ENCODE measurements at places on chromosomes 4 and X.

- DNase-seq, result no peak
These were observed 97.2 kb upstream of the ACSL4 start for GRCh38 chrX:109830157-109830703.

GRCh38 chrX:51598899-51599298 lies 19.8 kb downstream of the CENPVL3 start:
- DNase-seq, result no peak

- no peak for DNase-seq
These were observed 62.4 kb downstream of the ANXA10 start for GRCh38 chr4:168154546-168155277.

GRCh38 chrX:24999511-24999910 lies 16.3 kb downstream of the ARX start:
- no peak for DNase-seq

DNA sequence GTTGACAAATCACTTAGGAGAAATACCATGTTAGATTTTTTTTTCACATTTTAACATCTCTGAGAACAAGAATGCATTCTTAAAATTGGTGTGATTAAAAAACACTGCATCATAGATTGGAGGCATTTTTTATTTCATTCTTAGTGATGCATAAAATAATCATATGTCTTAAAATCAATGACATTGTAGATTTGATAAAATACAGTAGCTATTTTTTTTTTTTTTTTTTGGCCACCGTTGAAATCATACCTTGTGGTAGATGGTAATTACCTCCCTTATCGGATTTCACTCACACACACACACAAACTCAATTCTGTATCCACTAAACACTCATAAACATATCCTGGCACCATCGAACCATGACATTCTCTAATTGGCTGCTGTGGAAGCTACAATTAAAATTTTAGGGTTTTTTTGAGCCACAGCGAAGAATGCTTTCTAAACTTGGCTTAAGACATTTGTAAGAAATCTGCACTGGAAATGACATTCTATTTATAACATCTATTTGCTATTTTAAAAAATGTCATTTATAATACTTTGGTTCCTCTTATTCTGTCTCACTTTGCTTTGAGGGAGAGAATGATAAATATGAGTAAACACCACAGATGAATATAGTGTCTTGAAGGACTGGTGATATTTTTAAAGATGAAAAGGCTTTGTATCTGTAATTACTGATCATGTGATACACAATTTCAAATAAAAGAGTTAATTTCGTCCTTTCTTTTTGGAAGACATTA lies 60.1 kb downstream of the CCSER1 start:
- peak; percentile 13 for DNase-seq

DNA sequence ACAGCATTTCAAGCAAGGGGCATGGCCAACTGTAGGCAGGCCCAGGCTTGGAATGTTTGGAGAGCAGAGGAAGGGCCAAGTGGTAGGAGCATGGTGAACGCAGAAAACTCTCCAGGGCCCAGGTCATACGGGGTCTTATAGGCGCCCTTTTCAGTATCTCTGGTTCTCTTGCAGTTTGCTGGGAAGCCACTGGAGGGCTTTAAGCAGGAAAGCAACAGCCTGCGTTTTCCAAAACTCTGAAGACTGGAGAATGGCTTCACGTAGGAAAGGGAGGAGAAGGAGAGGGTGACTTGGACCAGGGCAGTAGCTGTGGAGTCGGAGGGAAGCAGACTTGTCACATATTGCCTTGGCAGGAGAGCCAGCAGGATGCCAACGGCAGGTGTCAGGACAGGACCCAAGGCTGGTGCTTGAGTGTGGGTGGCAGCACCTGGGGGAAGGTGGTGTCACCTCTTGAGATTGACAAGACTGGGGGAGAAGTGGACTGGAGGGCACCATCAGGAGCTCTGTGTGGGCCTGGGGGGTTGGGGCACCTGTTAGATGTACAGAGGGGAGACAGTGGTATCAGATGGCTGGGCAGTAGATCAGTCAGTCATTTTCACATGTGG lies 21.9 kb downstream of the TKTL1 start:
- no peak for DNase-seq

DNA sequence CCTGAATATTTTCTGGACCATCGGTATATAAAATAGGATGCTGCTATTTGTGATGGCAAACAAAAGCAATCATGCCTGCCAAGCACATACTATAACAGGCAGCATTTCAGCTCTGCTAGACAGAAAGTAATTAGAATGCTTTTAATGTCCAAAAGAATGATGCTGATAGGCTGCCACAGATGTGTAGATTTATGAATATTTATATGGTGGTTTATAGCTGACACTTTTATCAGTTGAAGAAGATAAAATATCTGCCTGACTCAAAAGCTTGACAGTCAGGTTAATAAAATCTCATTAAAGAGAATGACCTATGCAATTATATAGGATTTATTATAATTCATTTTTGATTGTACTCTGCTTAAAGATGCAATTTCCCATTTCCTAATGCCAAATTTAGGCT lies 4.0 kb downstream of the BEND4 start:
- no peak for DNase-seq

DNA sequence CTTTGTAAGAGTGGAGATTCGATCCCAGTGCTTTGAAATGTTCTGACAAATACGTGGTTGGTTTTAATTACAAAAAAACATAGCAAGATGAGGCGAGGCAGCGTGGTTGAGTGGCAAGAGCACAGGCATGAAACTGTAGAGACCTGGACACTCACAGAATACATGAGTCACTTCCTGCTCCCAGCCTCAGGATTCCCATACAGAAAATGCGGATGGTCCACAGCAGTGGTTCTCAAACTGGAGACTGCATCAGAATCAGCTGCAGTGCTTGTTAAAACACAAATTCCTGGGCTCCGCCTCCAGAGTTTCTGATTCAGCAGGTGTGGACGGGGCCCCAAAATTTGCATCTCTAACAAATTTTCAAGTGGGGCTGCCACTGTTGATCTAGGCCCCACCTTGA lies 10.1 kb downstream of the OTOP1 start:
- DNase-seq, result no peak

DNA sequence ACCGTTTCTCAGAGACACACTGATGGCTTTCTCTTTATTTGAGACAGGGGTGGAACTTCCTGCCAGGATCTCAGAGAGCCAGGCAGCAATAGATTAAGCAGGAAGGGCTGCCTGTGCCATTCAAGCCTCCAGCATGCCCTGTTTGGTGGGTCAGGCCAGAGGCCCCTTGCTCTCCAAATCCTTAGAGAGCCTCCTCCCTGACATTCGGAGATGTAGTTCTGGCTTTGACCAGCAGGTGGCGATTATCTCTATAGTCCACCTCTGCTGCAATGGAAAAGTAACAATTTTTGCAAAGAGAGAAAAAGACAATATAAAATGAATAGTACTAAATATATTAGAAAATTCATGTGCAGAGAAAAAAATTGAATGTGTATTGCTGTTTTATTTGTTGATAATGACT lies 93.9 kb downstream of the NXF2B start:
- DNase-seq, result no peak

DNA sequence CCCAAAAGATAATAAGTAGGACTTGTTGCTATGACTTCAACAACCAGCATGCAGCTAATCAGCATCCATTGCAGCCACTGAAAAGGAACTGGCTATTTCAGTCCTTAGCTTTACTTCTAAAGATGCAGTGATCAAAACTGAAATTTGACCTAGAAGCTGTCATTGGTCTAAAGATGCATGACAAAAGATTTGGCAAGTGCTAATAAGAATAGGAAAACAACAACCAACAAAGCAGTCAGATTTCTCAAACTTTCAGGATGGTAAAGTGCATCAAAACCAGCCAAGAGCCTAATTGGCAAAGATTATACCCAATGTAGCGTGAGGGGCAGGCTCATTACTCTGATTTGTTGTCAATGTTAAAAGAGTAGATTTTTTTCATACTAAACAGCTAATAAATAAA lies 77.1 kb upstream of the WDR17 start:
- DNase-seq, result no peak

- no peak for DNase-seq
These were observed 126.7 kb downstream of the EMCN start for GRCh38 chr4:100391086-100391485.

GRCh38 chr4:2071252-2071911 lies 12.3 kb downstream of the NAT8L start:
- no peak for DNase-seq

All from NCI-H524 treated with DMSO at 0.1 percent for 48 hours (cell line).